ENCODE measurements at places on chromosomes 5 and 9.

GRCh38 chr5:52864371-52864770 is 76.7 kb downstream of the ITGA1 start:
- peak; percentile 75 for DNase-seq

DNA sequence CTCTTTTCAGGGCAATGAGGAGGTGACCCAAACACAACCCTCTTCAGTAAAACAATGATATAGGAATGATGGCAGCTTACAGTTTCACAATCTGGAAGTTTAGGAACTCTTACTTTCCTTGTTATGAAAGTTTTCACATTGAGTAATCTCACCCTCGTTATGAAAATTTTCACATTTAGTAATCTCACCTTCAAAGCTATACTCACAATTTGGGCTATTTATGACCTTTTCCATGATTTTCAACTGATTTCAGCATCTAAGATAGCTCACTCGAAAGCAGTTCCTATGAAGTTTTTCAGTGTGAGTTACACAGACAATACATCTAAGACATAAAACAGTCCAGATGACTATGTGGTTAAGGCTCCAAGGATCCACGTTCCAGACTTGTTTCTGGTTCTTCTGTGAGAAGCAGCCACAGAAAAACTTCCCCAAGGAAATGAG is 57.1 kb downstream of the FOXD1 start:
- DNase-seq: peak; percentile 40

GRCh38 chr9:128118971-128119665 is 8.4 kb downstream of the PTGES2 start:
- no peak for DNase-seq

GRCh38 chr9:16064771-16065170 is 511.9 kb downstream of the CCDC171 start:
- DNase-seq: no peak

- DNase-seq: no peak
These were observed 79.0 kb downstream of the ZNF462 start for GRCh38 chr9:106941916-106942315.

GRCh38 chr9:80836013-80836412 is 853.3 kb downstream of the TLE1 start:
- DNase-seq: no peak

- DNase-seq: no peak
These were observed 336.3 kb downstream of the MED10 start for GRCh38 chr5:6041977-6042550.

GRCh38 chr5:140244525-140245025 is 58.3 kb downstream of the PFDN1 start:
- DNase-seq: peak; percentile 92

DNA sequence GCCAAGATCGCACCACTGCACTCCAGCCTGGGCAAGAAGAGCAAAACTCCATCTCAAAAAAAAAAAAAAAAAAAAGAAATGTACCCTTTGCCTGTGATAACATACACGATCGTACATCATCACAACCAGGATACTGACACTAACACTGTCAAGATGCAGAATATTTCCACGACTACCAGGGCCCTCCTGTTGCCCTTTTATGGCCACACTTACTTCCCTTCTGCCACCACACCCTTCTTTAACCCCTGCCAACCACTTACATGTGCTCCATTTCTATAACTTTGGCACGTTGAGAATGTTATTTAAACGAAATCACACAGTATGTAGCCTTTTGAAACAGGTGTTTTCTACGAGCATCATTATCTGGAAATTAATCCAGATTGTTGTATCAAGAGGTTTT is 69.0 kb upstream of the OTULINL start:
- no peak for DNase-seq

Data from fibroblast of pulmonary artery (primary cell).